ENCODE measurements at places on chromosomes 13 and 19.
A peak's percentile ranks its signal among the peaks of the same experiment; 100 is the strongest.

GRCh38 chr13:21542563-21542962 lies 61.4 kb downstream of the MICU2 start:
- no peak for DNase-seq

DNA sequence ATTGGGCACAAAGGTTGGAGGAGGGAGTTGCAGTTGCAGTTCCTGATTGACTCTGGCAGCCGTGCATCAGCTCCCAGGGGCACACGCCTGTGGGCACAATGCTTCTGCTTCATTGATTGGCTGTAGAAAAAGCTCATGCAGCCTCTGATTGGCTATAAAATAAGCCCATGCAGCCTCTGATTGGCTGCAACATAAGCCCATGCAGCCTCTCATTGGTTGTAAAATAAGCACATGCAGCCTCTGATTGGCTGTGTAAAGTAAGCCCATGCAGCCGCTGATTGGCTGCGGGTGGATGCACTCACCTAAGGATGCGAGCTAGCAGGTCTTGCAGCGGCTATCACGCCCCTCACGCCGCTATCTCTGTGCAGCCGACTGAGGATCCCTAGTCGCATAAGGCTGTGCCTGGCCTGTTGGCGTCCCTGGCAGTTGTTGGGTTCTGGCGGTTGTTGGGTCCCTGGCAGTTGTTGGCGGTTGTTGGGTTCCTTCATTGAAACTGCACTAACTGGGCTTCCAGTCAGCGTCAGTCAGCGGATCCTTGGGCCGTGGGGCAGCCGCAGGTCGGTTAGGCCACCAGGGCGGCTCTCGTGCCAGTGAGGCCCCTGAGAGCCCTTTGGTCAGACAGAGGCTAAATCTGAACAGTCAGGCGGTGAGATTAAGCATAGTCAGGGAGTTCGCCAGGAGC lies at the start of gene SIGLECL1:
Gene SIGLECL1 (plus strand): TSS at position 295 of the 682 bp plus-strand sequence. CDS start 12,993 bp downstream, outside the sequence.
- DNase-seq: no peak

- no peak for DNase-seq
These were observed 52.1 kb downstream of the SERP2 start for GRCh38 chr13:44425815-44426078.

DNA sequence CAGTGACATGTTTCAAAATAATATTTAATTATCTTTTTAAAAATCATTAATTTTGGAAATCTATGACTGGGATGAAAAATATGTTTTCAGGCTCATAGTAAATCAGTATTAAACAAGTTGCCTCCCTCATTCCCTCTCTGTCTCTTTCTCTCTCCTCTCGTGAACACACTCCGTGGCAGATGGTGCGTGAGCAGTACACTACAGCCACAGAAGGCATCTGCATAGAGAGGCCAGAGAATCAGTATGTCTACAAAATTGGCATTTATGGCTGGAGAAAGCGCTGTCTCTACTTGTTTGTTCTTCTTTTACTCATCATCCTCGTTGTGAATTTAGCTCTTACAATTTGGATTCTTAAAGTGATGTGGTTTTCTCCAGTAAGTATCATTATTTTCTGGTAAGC lies 22.7 kb downstream of the SGCG start:
- DNase-seq: no peak

GRCh38 chr19:11261431-11261970 lies 823 bp downstream of the DOCK6 start:
- no peak for DNase-seq

DNA sequence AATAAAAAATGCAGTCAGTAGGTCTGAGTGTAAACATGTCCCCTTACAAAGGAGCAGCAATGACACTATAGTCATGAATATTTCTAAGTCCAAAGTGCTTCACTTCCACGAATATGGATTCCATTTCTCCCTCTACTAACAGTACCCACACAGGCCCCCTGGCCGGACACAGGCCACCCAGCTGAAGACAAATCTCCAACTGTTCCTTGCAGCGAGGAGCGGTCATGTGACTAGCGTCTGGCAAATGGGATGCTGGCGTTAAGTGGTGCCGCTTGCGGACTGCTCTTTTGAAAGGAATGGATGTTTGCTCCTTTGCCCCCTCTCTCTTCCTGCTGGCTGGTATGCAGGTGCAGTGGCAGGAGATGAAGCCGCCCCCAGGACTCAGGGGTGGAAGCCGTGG lies 16.2 kb downstream of the PPP1R12C start:
- DNase-seq: no peak

DNA sequence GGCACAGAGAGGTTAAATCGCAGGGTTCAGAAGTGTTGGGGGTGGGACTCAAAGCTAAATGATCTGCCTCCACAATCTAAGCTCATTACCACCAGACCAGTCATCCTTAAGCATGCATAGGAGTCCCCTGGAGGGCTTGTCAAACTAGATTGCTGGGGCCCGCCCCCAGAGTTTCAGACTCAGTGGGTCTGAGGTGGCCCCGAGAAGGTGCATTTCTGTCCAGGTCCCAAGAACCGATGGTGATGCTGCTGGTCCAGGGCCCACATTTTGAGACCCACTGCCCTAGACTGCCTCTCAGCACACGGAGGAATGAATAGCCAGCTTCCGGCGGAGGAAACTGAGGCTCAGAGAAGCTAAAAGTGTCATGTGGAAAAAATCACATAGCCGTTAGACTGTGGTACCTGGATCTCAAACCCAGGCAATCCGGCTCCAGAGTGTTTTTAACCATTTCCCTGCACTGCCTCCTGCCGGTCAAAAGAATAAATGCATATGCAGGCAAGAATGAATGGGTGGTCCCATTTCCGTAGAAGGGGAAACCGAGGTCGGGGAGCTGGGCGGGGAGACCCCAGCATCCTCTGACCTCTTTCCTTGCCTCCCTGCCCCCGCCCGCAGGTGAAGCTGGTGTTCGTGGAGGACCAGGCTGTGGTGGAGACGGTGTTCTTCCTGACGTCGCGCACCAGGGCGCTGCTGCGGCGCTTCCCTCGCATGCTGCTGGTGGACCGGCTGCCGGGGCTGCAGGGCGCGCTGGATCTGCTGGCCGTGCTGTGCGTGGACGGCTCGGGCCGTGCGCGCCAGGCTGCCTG lies 23.8 kb downstream of the ZSWIM9 start:
- no peak for DNase-seq

- no peak for DNase-seq
These were observed 105.9 kb upstream of the GJB6 start for GRCh38 chr13:20337884-20338551.

DNA sequence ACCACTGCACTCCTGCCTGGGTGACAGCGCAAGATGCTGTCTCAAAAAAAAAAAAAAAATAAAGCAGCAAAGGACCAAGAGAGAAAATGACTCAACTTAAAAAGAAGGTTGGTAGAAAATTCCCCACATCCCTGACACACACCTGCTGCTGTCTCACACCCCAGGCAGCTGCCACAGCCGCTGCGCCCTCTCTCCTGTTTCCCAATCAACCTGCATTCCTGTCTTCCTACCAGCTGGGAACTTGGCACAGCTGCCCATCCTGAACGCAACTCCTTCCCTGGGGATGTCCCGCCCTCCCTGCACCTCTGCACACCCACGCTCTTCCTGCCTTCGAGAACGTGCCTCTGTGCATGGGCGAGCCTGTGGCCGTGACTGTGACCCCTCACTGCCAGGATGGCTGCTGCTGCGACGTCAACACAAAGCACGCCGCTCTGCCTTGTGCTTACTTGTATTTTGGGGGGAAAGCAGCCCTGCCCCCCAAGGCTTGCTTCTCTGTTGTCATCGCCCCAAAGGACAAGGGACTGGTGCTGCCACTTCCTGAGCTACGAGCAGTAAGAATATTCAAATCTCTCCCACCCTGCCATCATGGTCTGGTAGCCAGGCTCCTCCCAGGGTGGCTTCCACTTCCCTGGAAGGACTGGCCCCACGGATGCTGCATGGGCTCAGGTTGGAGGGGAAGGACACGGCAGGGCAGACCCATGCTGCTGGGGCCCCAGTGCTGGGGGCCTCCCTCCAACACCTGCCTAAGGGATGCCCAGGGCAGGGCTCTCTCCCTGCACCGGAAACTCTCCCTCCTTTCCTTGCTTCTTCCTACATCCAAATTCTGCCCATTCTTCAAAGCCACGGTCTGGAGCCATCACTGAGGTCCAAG lies 20.7 kb downstream of the SH3GL1 start:
- DNase-seq: no peak

GRCh38 chr13:32647926-32648325 lies 61.7 kb downstream of the PDS5B start:
- no peak for DNase-seq

DNA sequence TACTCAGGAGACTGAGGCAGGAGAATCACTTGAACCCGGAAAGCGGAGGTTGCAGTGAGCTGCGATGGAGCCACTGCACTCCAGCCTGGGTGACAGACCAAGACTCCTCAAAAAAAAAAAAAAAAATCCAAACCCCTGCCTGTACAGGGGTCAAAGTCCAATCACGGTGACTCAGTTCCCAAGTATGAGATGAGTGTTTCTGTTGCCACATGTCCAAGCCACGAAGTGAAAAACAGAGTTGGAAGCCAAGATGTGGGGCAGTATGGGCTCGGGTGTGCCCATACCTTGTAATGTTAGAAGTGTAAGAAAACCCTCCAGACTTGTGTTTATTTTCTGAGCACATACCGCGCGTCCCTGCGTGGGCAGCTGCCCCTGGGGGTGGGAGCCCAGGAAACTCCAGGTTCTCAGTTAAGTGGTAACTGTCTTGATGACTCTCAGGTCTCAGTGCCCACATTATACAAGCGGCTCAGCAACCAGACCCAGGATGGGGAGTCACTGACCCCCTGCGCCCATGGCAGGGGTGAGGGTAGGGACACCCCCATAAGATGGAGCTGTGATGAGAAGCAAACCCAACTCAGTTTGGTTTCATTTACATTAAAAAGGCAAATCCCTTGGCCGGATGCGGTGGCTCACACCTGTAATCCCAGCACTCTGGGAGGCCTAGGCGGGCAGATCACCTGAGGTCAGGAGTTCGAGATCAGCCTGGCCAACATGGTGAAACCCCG lies 1.2 kb upstream of the GPX4 start:
- no peak for DNase-seq

DNA sequence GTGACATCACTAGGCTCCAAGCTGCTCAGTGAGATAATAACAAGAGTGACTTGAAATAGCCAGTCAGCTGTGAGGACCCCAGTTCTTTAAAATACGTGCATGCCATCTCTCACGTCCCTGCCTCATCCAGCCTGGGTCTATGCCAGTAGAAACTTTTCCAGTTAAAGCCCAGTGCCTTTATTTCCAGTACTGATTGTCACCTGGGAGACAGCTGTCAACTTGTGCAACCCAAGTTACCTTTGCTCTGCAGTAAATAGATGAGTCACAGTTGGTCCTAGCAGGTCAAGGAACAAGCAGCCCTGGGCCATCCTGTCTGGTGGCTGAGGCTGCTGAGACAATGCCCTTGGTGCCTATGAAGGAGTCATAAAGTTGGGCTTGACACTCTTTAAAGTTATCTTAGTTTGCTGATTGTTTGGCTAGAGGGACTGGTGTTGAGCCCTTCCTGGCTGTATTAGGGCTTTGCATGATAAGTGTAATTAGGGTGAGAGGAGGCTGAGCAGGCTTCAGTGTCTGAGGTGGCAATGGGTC lies 228.7 kb downstream of the LACC1 start:
- no peak for DNase-seq

DNA sequence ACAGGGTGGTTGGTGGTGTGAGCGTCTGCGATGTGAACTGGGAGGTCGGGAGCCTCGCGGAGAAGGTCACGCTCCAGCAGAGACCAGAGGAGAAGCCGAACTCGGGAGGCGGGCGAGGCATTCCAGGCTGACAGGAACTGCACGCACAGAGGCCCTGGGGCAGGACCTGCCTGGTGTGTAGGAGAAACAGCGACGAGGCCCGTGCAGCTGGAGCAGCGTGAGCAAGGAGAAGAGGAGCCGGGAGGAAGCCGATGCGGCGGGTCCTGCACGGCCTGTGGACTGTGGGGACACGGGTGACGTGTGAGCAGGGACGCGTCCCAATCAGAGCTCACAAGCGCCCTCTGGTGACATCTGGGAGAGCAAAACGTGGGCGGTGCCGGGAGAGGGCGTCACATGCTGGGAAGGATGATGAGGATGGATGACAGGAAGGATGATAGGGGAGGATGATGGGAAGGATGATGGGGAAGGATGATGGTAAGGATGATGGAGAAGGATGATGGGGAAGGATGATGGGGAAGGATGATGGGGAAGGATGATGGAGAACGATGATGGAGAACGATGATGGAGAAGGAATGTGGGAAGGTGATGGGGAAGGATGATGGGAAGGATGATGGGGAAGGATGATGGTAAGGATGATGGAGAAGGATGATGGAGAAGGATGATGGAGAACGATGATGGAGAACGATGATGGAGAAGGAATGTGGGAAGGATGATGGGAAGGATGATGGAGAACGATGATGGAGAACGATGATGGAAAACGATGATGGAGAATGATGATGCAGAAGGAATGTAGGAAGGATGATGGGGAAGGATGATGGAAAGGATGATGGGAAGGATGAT lies 16.1 kb upstream of the MADCAM1 start:
- DNase-seq: no peak

GRCh38 chr13:62014299-62014698 lies 598.6 kb upstream of the PCDH20 start:
- no peak for DNase-seq

GRCh38 chr19:49987159-49987698 lies 26.3 kb upstream of the SIGLEC11 start:
- peak; percentile 91 for DNase-seq

GRCh38 chr13:28725046-28725610 lies 6.4 kb upstream of the SLC46A3 start:
- no peak for DNase-seq

- no peak for DNase-seq
These were observed 51.7 kb downstream of the CDK8 start for GRCh38 chr13:26305676-26306075.

GRCh38 chr13:44840131-44840530 lies 149.1 kb downstream of the NUFIP1 start:
- DNase-seq: no peak

DNA sequence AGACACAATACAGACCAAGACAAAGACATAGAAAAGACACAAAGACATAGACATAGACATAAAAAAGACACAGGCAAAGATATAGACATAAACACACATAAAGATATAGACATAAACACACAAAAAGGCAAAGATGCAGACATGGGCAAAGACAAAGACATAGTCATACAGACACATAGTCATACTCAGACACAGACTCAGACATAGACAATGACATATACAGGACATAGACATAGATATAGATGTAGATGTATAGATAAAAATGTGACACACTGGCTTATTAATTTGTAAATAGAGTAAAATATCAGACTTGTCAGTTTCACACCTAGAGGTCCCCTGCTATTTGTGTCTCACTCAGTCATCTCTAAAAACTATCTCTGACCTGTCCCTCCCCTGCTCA lies 42.8 kb downstream of the OR10H4 start:
- DNase-seq: no peak
